ENCODE measurements at places on chromosomes 2 and 18. TPM values are rescaled to one million over a fixed set of nuclear protein-coding genes. Genes with fewer than 3 reads are reported as not detected.

Gene ACMSD
- total RNA-seq: not detected

Gene GALR1
- not detected for total RNA-seq

Gene SLC16A14
- 1.8 TPM for total RNA-seq

Gene MOGAT1
- total RNA-seq: not detected

Gene ZNF516
- 22.1 TPM for total RNA-seq

Gene MARCHF4
- 8.0 TPM for total RNA-seq

Gene RIT2
- total RNA-seq: not detected

Gene IL18R1
- 8.3 TPM for total RNA-seq

Gene GCG
- total RNA-seq: not detected

Gene PSMA8
- total RNA-seq: not detected

All from smooth muscle cell of the pulmonary artery (primary cell).